CD4-positive, alpha-beta T cell treated with Interleukin-15 for 4 hours (primary cell): ENCODE measurements at places on chromosomes 3 and 15.

DNA sequence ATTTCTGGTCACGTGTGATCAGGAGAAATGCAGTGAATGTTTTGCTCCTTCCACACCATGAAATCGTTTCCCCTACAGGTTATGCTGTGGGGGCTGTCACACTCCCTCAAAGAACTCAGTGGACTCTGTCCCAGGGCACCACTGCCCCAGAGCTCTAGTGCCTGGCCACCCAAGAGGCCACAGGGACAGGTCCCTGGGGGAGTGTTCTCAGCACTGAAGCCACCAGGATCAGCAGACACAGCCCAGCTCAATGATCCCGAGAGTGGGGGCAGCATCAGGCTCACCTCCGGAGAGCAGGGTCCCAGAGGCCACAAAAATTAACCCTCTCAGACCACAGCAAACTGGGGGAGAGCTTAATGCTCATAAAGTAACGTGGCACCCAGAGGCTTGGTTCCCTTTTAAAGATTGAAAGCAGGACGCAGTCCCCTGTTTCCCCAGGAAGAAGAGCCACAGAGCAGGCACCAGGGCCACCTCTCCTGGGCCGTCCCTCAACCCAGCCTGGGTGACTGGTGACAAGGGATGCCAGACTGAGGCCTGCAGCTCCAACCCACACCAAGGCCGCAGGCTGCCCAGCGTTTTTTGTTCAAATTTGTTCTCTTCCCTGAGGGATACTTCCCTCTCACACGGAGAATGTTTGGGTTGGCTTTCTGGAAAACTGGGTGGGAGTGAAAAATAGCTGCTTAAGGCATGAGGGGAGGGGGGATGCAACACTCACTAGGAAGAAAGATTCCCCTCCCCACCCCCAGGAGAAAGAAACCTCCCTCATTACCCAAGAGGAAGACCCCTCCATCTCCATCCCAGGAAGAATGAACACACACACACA lies 123.3 kb upstream of the IGF1R start:
- DNase-seq: no peak

GRCh38 chr3:111070772-111071256 lies 802 bp upstream of the NECTIN3 start:
- no peak for DNase-seq

- DNase-seq: no peak
These were observed 15.9 kb upstream of the OCA2 start for GRCh38 chr15:28114721-28115622.

DNA sequence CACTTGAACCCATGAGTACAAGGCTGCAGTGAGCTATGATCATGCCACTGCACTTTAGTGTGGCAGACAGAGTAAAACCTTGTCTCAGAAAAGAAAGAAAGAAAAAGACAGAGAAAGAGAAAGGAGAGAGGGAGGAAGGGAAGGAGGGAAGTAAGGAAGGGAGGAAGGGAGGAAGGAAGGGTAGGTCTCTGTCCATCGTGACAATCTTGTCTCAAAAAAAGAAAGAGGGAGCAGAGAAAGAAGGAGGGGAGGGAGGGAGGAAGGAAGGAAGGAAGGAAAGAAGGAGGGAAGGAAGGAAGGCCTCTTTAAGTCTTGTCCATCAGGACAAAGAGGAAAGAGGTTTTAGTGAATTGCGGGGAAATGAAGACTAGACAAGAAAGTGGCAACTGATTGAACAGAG lies 122.2 kb downstream of the ETFA start:
- no peak for DNase-seq

- DNase-seq: no peak
These were observed 189.6 kb downstream of the GHSR start for GRCh38 chr3:172258624-172259023.

- DNase-seq: no peak
These were observed 1297.6 kb upstream of the ALCAM start for GRCh38 chr3:104069114-104069513.

- no peak for DNase-seq
These were observed 38.4 kb upstream of the TRAK1 start for GRCh38 chr3:42052484-42053351.
